ENCODE measurements at places on chromosomes 6 and 20. TPM values are rescaled to one million over a fixed set of nuclear protein-coding genes. Genes with fewer than 3 reads are reported as not detected.

- H3K4me1 ChIP-seq = peaks cover 18% of the 10 kb centered on the region
- DNase-seq = no peak
- no peak overlapping the region for H3K4me3 ChIP-seq
- H3K27ac ChIP-seq = no peak overlapping the region
- no peaks in the 10 kb centered on the region for H3K27me3 ChIP-seq
These were observed 77.4 kb upstream of the CD93 start for GRCh38 chr20:23163562-23163961.

GRCh38 chr20:18650224-18650623 is 62.4 kb downstream of the DTD1 start:
- no peak for DNase-seq
- no peak overlapping the region for H3K27ac ChIP-seq
- no peak overlapping the region for H3K4me3 ChIP-seq
- peaks cover 6% of the 10 kb centered on the region for H3K4me1 ChIP-seq

DNA sequence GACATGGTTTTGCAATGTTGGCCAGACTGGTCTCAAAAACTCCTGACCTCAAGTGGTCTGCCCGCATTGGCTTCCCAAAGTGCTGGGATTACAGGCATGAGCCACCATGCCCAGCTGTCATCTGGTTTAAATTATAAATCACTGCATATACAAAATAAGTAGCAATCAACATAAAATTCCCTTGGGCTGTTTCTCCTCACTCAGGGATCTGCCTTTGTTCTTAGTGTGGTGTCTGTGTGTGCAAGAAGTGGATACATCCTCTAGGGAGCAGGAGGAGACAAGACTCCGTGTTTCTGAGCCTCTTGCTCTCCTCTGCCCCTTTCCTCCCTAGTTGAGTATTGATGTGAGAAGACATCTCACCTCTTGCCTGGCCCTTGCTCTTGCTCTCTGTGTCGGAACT is 65.2 kb upstream of the ADGRF4 start:
- H3K4me3 ChIP-seq = no peak overlapping the region
- H3K27me3 ChIP-seq = no peaks in the 10 kb centered on the region
- H3K4me1 ChIP-seq = peaks cover 12% of the 10 kb centered on the region
- H3K36me3 ChIP-seq = no peaks in the 10 kb centered on the region
- DNase-seq = no peak

- no peak overlapping the region for H3K4me3 ChIP-seq
- no peak for DNase-seq
- no peak overlapping the region for H3K27ac ChIP-seq
- peaks cover 4% of the 10 kb centered on the region for H3K4me1 ChIP-seq
- H3K27me3 ChIP-seq = no peaks in the 10 kb centered on the region
These were observed 2.4 kb upstream of the IRAK1BP1 start for GRCh38 chr6:78864957-78865356.

GRCh38 chr20:56554869-56555268 is 21.8 kb downstream of the FAM209B start:
- no peak overlapping the region for H3K27ac ChIP-seq
- H3K36me3 ChIP-seq = no peaks in the 10 kb centered on the region
- H3K27me3 ChIP-seq = no peaks in the 10 kb centered on the region
- H3K4me1 ChIP-seq = no peaks in the 10 kb centered on the region
- H3K4me3 ChIP-seq = no peak overlapping the region
- no peak for DNase-seq

Gene TTK
- 0.87 TPM for total RNA-seq

DNA sequence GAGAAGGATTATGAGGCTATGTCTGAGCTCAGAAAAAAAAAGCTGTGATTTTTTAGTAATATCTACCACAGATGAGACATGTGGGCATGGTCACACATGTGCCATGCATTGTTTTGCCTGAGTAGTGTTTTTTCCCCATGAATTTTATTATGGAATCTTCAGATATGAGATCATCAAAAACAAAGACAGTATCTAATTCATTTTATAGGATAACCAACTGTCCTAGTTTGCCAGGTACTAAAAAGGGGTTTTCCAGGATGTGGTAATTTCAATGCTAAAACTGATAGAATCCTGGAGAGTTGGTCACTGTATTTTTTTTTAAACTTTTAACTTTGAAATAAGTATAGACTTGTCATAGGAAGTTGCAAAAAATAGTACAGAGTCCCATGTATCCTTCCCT is 127.4 kb upstream of the MAP3K7 start:
- H3K4me1 ChIP-seq = no peaks in the 10 kb centered on the region
- no peak overlapping the region for H3K4me3 ChIP-seq
- H3K36me3 ChIP-seq = no peaks in the 10 kb centered on the region
- H3K27me3 ChIP-seq = no peaks in the 10 kb centered on the region

DNA sequence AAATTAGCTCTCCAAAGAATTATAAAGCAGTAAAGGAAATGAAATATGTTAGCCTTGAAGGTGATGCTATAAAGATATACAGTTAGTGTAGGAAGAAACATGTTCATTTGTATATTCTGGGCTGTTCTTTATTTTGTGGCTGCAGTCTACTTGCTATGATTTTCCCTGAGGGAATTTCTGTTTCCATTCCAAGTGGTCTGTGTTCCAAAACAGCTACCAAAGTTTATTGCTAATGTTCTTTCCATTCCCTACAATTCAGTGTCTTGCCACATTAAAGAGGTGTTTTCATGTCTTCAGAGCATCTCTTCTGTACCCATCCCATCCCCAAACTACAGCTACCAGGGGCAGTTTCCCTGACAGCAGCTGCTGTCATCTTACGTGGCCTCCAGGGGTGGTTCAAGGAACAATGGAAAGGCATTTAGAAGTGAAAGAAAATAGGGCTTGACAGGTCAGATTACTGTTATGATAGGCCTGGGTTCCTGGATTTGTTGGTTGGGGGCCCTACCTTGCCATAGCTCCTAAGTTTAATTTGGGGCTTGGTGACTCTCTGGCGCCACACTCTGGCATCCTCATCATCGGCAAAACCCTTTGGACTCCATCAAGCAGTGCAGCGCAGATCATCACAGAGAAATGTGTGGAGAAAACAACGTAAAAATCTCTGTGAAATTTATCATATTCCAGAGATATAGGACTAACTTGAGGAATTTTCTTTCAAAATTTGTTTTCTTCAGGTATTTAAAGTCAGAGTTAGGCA is 33.8 kb upstream of the AIG1 start:
- no peaks in the 10 kb centered on the region for H3K36me3 ChIP-seq
- DNase-seq = peak; percentile 74
- no peak overlapping the region for H3K4me3 ChIP-seq
- H3K27me3 ChIP-seq = no peaks in the 10 kb centered on the region
- H3K4me1 ChIP-seq = no peaks in the 10 kb centered on the region
- no peak overlapping the region for H3K27ac ChIP-seq

Data from natural killer cell (primary cell).